SIG-M5 (cell line): ENCODE measurements at places on chromosomes 2 and 18.

DNA sequence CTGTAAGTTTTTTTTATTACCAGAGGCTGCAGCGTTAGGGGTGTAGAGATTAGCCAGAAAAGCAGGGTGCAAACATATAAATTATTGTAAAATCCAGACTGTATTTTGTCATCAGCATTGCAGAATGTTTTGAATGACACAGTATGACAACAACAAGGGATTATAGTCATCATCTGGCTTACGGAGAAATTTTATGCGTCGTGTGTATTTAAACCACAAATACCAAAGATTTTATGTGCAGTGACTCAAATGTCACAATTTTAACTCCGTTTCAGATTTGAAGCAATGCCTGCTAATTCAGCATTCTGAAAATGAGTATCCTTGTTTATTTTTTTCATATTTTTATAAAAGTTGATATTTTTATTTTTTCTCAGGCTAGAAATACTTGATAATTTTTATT, 19.4 kb upstream of the TMX3 start:
- DNase-seq = no peak

- DNase-seq = no peak
Measured at GRCh38 chr2:191869178-191869577, 22.3 kb upstream of the CAVIN2 start.

GRCh38 chr18:35495536-35496314, 2.0 kb downstream of the INO80C start:
- DNase-seq = no peak

GRCh38 chr2:64001382-64002101, 17.7 kb downstream of the VPS54 start:
- DNase-seq = no peak

GRCh38 chr2:162073888-162074631, at the start of gene DPP4:
Gene DPP4, minus strand, starts transcription at chr2:162074215. Its CDS starts 234 bp downstream, at chr2:162073981.
- DNase-seq = no peak

DNA sequence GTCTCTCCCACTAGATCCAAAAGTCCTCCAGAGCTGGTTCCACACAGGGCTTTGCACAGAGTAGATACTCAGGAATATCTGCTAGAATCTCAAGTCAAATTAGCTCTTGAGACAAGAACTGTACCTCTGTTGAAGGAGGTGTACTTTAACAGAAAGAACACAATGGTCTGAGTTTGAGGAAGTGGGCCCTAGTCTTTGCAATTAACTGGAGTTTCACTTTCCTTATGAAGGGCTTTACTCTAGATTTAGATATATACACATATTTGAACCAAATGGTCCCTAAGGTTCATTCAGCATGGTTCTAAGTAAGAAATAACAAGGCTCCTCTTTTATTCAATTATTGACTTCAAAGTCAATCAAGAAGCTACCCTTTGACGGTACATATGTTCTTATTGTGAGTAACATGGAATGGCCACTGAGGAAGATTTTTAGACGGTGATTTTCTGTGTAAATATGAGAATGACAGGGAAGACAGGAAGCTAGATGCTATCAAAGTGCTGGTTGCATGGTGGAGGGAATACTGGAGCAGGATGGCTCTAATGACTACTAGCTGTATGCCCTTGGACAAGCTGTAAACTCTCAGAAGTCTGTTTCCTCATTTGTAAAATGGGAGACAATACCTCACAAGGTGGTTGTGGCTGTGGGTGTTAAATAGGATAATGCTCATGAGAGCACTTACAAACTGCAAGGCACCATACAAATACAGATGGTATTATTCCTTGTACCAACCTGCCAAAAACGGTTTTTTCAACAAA, 73.5 kb upstream of the SERTAD2 start:
- DNase-seq = peak; percentile 61

GRCh38 chr2:224887141-224887540, 155.1 kb downstream of the DOCK10 start:
- DNase-seq = no peak

- DNase-seq = no peak
Measured at GRCh38 chr18:50473881-50474280, 86.0 kb upstream of the MAPK4 start.

GRCh38 chr2:35298493-35298892, 1057.1 kb upstream of the CRIM1 start:
- DNase-seq = no peak

GRCh38 chr2:222952204-222952603, 91.4 kb downstream of the ACSL3 start:
- DNase-seq = no peak

- DNase-seq = peak; percentile 44
Measured at GRCh38 chr2:10400568-10400977, 47.6 kb downstream of the ODC1 start.

DNA sequence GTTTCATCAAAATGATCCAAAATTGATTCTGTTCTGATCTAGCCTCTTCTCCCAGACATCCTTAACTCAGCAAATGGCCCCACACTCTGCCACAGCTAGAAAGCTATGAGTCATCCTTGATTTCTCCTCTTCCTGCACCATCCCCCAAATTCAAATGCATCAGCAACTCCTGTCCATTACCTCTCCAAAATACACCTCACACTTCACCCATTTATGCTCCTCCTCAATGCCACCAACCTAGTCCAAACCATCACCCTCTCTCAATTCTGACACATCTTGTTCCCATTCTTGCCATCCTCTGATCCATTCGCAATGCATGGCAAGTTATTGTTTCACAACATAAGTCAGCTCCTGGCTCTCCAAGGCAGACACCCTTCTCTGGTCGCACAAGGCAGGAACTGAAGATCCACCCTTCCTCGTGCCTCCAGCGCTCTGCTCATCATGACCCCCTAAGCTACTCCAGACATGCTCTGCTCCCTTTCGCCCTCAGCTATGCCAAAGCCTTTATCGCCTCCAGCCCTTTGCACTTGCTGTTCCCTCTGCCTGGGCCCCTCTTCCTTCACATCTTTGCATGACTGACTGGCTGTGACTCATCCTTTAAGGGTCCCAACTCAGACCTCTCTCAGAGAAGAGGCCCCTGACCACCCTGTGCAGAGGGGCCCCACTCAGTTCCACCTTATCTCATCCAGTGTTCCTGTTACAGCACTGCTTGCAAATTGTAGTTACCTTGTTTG, 83.6 kb downstream of the MREG start:
- no peak for DNase-seq

DNA sequence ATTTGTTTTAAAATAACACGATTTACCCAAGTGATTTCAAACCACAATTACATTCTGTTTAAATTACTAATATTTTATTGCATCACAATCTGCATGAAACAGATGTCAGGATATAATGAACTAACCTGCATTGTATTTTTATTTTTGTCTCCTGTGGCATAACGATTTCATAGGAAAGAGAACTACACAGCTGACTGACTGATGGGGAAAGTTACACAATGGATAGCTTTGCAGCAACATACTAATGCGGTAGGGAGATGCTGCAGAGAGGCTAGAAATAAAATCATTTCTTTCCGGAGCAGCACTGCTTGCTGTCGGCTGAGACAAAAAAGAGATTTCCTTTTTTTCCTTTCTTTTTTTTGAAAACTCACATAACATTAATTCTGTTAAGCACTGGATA, 36.9 kb downstream of the SCN1A start:
- no peak for DNase-seq

DNA sequence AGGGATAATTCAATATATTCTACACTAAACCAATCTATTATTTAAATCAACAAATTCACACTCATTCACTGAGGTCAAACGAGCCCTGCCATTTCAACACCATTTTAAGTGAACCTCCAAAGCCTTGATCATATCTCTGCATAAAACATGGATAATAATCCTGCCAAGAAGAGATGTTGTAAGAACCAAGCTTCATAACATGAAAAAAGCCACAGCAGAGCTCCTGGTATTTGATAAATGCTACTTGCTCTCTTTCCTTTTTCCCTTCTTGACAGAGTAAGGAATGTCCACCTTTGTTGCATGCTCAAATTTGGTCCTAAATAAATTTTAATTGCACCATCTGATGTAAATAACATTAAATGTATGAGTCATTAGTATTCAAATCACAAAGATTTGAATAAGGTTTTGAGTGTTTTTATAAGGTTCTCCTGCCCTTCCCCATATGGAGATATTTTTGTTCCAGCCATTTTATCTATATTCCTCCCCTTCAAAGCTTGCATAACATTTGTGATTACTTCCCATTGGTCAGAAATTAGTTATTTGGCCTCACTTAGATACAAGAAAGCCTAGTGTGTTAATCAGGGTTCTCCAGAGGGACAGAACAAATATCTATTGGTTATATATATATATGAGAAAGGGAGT, 318.8 kb downstream of the RND3 start:
- no peak for DNase-seq

GRCh38 chr18:38497266-38497665, 931.7 kb upstream of the CELF4 start:
- no peak for DNase-seq

- DNase-seq = no peak
Measured at GRCh38 chr18:63936932-63937393, 12.1 kb upstream of the HMSD start.

DNA sequence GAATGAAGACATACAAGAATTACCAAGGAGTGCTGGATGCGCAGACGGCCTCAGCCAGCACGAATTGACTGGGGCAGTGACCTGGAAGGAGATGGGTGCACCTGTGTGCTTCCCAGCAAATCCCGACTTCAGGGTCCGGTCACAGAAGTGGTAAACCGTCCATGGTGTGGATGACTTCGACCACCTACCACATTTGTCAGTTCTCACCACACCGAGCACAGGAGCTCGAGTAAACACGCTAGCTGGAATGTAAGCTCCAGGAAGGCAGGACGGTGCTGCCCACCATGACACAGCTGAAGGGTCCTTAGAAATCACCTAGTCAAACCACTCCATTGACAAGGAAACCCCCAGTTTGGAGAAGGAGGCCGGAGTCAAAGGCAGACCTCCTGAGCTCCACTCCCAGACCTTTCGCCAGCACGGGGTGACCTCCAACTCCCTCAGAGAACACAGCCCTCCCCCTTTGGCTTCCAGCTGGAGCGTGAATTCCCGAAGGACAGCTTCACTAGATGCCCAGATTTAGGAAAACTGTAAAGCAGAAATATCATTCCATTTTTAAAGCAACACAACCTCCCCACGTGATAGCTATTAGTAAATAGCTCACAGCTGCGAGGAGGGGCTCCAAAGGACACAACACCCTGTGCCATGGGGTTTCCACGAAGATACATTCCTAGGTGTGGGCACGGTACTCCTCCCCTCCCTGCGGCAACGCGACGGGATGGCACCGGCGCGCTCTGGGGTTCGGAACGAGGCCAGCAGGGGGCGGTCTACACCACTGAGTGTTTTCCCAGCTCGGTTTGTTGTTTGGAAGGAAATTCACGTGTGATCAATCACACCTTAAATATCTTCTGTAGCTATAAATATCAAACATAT, 34.1 kb upstream of the GNAL start:
- no peak for DNase-seq

GRCh38 chr2:167843657-167844056, 403.7 kb downstream of the STK39 start:
- no peak for DNase-seq

- no peak for DNase-seq
Measured at GRCh38 chr2:109331896-109332848, 203.2 kb downstream of the SH3RF3 start.
